NCI-H2107 (cell line): ENCODE measurements at places on chromosomes 7 and 10.

- no peak for DNase-seq
These were observed 60.0 kb downstream of the POLR1F start for GRCh38 chr7:19648791-19649190.

GRCh38 chr10:108836362-108836761, 1086.9 kb downstream of the XPNPEP1 start:
- no peak for DNase-seq

- no peak for DNase-seq
These were observed 134.4 kb downstream of the ATXN7L1 start for GRCh38 chr7:105741982-105742381.

GRCh38 chr10:51047857-51048256, 26.4 kb upstream of the PRKG1 start:
- DNase-seq, result no peak

DNA sequence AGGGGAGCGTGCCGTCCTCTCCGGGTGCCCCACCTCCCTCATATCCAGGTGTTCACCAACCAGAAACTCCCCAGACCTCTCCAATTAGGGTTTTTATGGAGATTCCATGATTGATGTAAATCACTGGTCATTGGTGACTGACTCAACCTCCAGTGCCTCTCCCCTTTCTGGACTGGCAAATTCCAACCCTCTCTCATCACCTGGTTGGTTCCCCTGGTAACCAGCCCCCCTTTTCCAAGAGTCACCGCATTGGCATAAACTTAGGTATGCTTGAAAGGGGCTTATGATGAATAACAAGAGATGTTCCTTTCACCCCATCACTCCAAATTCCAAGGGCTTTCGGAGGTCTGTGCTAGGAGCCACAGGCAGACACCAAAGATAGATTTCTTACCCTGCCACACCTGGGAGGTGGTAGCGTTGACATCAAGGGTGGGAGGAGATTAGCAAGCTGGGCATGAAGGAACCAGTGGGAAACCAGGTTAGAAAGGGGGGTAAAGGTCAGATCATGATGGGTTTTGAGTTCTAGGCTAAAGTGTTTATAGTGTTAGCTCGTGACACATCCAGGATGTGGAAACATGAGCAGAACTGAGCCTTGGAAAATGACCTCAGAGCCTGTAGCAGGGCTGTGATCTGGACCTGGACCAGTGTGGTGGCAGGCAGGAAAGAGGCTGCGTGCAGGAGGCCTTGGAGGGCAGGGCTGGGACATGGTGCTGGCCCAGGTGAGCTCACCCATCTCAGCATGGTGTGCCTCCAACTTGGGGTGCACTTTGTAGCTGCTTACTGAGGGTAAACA, 45.1 kb downstream of the CAMK1D start:
- no peak for DNase-seq

DNA sequence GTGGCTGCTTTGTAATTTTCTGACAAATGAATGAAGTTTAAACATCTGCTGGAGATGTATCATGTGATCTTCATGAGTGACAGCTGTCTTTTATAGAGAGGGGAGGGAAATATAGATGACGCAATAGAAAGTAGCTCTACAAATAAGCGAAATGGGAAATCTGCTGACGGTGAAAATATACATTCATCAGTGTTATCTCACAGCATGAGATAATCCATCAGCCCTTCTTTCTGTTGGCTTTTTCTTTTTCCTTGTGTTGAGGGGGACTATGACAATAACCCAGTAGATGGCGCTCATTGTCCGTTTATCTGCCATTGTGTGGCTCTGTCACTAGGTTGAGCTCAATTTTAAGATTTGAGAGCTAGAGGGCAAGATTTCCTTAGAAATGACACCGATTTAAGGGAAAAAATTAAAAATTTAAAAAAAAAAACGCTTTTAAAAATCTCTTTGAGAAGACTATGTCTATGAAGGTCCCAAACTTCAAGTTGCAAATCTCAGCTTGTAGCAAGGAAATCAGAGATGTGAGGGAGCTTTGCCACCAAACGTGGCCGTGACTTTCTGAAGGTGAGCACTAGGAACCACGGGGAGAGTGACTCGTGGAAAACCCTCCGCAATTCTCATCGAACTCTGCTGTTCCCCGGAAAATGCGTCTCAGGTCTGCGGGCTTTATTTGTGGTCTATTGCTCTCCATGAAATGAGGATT, 114.6 kb upstream of the SFMBT2 start:
- DNase-seq, result peak; percentile 13

- no peak for DNase-seq
These were observed 73.0 kb upstream of the SFMBT2 start for GRCh38 chr10:7483848-7484247.

DNA sequence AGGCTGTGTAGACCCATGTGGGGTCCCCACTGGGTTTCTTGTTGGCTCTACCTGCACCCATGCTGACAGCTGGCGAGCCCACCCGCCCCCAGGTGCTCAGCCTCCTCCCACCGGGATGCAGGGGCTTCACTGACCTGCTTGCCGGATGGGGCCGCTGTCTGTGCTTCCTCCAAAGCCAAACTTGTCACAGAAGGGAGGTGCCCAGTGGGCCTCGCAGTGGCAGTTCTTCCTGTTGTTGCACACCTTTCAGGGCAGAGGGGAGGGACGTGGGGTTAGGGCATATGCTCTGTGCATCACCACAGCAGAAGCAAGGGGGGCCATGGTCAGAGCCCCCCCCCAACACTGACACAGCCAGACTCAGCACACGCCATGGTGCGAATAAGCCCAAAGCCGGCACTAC, 146.5 kb downstream of the FANK1 start:
- no peak for DNase-seq

DNA sequence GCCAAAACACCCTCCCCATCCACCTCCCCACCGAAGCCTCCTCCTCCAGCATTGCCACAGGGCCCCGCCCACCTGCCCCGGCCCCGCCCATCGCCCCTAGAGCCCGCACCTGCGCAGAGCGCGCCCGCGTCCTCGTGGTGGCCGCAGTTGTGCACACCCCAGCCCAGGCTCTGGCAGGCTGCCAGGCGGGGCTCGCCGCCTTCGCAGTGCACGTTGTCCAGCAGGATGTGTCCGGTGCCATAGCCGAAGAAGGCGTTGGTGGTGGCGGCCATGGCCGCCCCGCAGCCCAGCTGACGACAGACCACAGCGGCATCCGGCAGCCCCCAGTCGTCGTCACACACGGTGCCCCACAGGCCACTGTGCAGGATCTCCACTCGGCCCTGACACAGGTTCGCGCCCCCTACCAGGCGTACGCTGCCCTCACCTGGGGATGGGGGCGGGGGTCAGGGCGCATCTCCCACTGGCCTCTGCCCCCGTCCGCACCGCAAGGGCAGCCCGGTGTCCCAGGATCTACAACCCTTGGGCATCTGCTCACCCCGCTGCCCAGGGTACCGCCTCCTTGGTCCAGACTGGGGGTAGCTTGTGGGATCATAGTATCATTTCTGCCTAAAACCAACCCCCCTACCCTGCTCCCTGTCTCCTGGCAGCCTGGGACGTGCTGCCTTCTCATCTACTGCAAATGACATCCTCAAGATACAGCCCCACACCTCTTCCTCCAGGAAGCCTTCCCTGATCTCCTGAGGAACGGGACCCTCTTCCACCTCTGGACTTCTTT, 11.9 kb downstream of the SSC4D start:
- no peak for DNase-seq

DNA sequence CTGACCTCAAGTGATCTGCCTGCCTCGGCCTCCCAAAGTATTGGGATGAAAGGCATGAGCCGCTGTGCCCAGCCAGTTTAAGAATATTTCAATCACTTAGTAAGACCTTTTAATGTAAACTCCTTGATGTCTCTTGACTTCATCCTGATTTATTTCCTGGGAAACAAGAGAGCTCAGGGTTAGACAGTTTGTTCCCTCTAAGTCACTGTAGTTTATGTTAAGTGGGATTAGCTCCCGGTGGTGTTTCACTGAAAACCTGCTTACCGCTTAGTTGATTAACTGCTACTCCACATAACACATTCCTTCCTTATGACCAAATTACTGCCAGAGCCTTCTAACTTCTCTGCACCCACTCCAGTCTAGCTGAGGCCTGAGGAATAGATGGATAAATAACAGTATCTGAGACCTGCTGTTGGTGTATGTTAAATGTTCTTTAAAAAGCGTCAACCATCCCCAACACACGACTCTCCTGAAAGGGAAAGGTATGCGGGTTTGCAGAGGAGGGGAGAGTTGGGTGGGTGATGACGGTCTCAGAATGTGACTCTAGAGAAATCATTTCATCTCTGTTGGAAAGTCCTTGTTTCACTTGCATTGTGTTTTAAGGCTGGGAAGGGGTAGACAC, 48.7 kb downstream of the CREB3L2 start:
- DNase-seq, result no peak
